CD4-positive, alpha-beta T cell treated with Interferon gamma for 1 hour (primary cell): ENCODE measurements at places on chromosomes 3 and 15.

DNA sequence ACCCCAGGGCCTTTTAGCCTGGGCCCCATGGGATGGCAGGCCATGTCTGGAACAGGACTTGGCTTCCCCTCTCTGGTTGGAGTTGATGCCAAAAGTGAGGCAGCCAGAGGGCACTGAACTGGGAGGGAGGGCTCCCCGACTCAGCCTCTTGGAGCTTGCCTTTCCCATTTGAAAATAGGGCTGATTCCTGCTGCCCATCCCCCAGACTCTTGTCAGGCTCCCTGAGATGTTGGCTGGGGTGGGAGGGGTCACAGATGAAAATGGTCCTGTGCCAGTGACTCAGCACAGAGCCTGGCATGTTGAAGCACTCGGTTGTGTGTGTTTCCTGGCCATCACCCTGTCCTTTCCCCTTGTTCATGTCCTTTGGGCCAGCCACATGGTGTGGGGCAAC lies 6.6 kb downstream of the PPCDC start:
- peak; percentile 19 for DNase-seq

GRCh38 chr3:125003369-125003853 lies 52.4 kb downstream of the HEG1 start:
- no peak for DNase-seq

- DNase-seq, result no peak
Observed at GRCh38 chr15:56919609-56920366, 1.3 kb downstream of the TCF12 start.

DNA sequence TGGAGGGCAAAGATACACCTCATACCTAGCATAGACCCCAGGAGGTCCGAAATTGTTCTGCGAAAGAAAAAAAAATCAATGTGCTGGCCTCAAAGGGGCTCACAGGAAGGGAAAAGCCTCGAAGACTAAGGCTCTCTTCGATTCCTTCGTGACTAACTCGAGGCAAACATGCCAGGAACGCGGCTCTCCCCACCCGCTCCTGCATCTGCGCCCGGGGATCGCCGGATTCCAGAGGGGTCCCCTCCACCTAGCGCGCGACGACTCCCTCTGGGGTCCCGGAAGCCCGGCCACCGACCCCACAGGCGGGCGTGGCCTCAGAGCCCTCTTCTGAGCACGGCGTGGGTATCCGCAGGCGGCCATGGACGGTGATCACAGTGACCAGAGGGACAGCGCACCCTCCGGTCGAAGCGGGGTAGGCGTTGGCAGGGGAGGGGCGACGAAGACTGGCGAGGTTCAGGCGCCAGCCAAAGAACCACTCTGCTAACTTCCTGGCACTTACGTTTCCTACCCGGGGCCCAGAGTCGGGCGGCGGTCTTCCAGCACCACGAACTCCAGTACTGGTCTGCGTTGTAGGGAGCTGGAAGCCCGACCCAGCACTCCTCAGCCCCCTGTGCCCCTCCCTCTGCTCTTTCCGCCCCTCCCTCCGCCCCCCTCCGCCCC lies 515 bp upstream of the EIF3J start:
- DNase-seq, result no peak

DNA sequence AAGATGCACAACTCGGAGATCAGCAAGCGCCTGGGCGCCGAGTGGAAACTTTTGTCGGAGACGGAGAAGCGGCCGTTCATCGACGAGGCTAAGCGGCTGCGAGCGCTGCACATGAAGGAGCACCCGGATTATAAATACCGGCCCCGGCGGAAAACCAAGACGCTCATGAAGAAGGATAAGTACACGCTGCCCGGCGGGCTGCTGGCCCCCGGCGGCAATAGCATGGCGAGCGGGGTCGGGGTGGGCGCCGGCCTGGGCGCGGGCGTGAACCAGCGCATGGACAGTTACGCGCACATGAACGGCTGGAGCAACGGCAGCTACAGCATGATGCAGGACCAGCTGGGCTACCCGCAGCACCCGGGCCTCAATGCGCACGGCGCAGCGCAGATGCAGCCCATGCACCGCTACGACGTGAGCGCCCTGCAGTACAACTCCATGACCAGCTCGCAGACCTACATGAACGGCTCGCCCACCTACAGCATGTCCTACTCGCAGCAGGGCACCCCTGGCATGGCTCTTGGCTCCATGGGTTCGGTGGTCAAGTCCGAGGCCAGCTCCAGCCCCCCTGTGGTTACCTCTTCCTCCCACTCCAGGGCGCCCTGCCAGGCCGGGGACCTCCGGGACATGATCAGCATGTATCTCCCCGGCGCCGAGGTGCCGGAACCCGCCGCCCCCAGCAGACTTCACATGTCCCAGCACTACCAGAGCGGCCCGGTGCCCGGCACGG lies 991 bp downstream of the SOX2 start:
- no peak for DNase-seq

- DNase-seq, result no peak
Observed at GRCh38 chr15:27495963-27496459, 525.0 kb downstream of the GABRG3 start.

DNA sequence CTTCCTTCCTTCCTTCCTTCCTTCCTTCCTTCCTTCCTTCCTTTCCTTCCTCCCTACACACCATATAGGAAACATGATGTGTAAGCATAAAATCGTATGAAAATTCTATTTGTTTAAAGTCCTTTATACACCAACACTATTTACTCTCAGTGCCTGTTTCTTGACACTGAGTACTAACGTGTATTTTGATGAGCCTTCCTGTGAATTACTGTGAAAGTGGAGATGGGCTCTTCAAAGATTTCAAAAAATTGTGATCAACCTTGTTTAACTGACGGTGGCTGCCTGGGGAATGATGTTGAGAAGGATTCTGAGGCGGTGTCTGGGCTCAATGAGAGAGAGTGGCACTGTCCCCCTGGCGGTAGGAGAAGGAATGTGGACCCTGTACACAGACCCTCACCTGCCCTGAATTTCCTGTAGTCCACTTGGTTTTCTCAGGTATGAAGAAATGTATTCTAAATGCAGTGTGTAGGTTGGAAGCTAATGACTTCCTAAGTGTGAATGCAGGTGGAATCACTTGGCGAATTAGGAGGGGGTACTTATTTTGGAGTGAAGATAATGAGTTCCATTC lies 237.9 kb downstream of the GAP43 start:
- DNase-seq, result no peak

DNA sequence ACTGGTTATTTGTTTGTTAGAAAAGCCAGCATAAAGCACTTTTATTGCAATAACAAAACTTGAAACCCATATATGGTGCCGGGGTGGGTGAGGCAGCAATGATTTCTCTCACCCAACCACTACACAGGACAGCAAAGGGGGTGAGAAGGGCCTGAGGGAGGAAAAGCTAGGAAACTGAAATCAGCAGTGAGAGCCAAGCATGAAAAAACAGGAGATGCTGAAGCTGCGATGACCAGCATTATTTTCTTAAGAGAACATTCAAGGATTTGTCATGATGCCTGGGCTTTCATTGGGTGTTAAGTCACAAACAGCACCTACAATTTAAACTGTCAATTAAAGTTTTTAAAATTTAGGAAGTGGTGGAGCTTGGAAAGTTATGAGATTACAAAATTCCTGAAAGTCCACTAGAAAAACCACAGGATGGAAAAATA lies 11.9 kb upstream of the TM4SF4 start:
- no peak for DNase-seq

DNA sequence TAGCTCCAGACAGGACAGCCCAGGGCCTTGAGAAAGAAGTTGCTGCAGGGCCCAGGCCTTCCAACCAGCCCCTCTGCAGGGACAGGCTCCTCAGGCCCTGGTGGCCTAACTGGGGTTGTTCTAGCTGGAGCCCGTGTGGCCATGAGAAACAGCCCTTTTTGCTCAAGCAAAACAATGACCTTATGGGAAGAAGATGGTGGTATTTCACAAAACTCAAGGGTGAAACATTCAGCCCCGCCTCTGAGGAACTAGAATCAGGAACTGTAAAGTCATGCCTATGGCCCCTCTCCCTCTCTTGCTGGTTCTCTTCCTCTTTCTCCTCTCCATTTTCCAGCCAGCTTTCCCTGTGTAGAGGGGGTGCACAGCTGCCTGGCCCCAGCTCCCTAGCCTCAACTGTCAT lies 273.3 kb downstream of the RPLP1 start:
- peak; percentile 36 for DNase-seq
